ENCODE measurements at places on chromosomes 6 and 20.

GRCh38 chr6:61193771-61194170, 1092.3 kb downstream of the KHDRBS2 start:
- H3K27me3 ChIP-seq = no peaks in the 10 kb centered on the region
- no peak overlapping the region for H3K4me3 ChIP-seq
- DNase-seq = no peak

- no peak overlapping the region for H3K27ac ChIP-seq
- H3K4me3 ChIP-seq = no peak overlapping the region
- H3K27me3 ChIP-seq = no peaks in the 10 kb centered on the region
- no peak for DNase-seq
- H3K4me1 ChIP-seq = no peaks in the 10 kb centered on the region
Observed at GRCh38 chr6:4102687-4103244, 23.8 kb upstream of the FAM217A start.

GRCh38 chr6:137871291-137871690, 4.2 kb downstream of the TNFAIP3 start:
- H3K4me1 ChIP-seq = no peaks in the 10 kb centered on the region
- H3K36me3 ChIP-seq = peaks cover 28% of the 10 kb centered on the region
- peak overlapping the region; percentile 89 for H3K4me3 ChIP-seq
- peak; percentile 56 for DNase-seq

- H3K4me3 ChIP-seq = no peak overlapping the region
- H3K4me1 ChIP-seq = no peaks in the 10 kb centered on the region
- no peak for DNase-seq
- no peaks in the 10 kb centered on the region for H3K36me3 ChIP-seq
Observed at GRCh38 chr20:1845163-1845523, 50.1 kb upstream of the SIRPA start.

DNA sequence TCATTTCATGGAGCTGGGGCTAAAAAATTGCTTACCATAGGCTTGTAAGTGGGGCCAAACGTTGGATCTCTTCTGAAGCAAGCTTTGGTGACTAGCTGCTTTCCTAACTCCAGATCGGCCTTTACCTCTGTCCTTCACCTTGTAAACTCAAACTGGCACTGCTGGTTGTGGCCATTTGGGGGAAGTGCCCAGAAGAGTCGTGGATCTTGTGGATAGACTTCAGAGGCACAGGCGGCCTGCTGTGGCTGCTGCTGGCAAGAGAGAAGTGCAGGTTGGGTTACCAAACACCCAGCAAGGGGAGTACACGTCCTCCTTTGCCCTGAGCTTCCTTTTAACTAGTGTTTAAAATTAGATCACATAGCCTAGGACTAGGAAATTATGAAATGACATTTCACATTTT, 36.8 kb upstream of the KLHL31 start:
- no peak overlapping the region for H3K27ac ChIP-seq
- H3K4me1 ChIP-seq = no peaks in the 10 kb centered on the region
- H3K27me3 ChIP-seq = no peaks in the 10 kb centered on the region
- no peak for DNase-seq
- no peak overlapping the region for H3K4me3 ChIP-seq

- H3K27me3 ChIP-seq = peaks cover 4% of the 10 kb centered on the region
- H3K4me1 ChIP-seq = no peaks in the 10 kb centered on the region
- H3K27ac ChIP-seq = no peak overlapping the region
- DNase-seq = no peak
- no peak overlapping the region for H3K4me3 ChIP-seq
Observed at GRCh38 chr6:50720623-50721022, 7.3 kb downstream of the TFAP2D start.
